ENCODE measurements at places on chromosomes 2 and 18.

DNA sequence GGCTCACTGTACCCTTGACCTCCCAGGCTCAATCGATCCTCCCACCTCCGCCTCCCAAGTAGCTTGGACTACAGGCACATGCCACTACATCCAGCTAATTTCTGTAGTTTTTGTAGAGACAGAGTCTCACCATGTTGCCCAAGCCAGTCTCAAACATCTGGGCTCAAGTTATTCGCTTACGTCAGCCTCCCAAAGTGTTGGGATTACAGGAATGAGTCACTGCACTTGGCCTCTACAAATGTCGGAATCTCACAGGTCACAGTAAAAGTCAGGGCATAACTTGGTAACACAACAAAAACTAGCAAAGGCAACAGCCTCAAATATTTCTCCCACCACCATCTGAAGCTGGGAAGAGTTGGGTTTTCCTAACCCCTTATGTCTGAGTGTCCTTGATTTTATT lies 25.3 kb downstream of the SCG2 start:
- no peak for DNase-seq

GRCh38 chr2:174490051-174490450 lies 3.2 kb upstream of the GPR155 start:
- no peak for DNase-seq

DNA sequence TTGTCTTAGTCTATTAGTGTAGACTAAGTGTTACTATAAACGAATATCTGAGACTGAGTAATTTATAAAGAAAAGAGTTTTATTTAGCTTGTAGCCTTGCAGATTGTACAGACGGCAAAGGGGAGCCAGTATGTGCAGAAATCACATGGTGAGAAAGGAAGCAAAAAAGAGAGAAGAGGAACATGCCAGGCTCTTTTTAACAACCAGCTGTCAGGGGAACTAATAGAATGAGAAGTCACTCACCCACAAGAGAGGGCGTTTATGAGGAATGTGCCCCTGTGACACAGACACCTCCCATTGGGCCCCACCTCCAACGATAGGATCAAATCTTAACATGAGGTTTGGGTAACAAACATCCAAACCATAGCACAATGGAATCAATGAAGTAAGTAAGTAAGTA lies 20.6 kb upstream of the ZNF804A start:
- DNase-seq = no peak

DNA sequence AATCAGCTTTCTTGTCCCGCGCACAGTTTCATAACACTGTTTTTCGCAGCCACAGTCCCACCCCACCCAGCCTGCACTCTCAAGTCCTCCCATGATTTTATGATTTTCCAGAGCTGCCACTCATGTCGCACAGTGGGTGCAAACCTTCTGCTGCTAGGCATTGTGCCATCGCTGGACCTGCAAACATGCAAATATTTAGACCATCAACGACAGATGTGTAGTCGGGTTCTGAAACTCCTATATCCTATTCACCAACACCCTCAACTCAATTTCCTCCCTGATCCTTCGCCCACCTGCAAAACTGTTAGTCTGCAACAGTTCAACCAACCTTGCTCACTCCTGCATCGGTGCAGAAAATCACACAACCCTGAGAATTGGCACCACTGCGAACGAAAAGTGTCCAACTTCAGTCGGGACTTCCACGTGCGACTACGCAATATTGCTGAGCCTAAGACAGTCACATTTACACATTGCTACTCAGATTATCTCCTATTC lies 871 bp upstream of the ALS2 start:
- DNase-seq = no peak
